Sciatic nerve (tissue), 2 donors: ENCODE measurements at places on chromosomes 6 and 20. TPM values are rescaled to one million over a fixed set of nuclear protein-coding genes. Genes with fewer than 3 reads are reported as not detected.

DNA sequence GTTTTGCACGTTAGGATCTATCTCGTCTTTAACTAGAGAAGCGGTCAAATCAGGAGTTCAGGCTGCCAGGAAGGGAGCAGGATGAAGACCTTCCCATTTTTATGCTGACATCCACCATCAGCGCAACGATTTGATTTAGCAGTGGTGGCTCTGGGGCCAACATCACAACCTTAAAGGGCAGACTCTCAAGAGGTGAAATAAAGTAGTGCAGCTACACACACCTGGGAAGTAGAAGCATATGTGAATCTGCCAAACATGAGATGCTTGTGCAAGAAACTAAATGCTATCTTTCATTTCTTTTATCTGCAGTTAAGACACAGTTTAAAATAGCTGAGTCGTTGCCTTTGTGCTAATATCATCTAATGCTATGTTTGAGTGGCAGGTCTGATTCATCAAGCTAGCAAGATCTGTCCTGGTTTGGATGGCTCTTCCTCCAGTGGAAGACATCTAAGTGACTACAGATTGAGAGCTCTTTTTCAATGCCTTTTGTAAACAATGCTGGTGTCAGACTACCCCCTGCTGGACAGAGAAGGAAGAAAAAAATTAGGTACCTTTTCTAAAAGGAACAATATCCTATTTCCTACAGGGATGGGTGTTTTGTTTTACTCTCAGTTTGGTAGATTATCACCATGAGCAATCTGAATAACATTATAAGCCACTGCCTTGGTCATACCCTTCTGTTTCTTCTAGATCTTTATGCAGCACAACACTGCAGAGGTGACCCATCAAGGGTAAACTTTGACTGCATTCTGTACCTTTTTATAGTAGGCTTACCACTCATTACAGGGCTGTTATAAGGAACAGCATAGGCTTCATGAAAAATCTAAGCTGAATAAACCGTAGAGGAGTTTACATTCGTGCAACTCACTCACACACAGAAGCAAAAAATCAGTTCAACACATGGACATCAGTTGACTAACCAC, 171.6 kb upstream of the FBXL4 start:
- DNase-seq = no peak

GRCh38 chr6:25056130-25056529, 120.4 kb upstream of the RIPOR2 start:
- no peak for DNase-seq

- DNase-seq = no peak
Observed at GRCh38 chr20:48906221-48906877, 15.2 kb upstream of the ARFGEF2 start.

TCP11 gene
- total RNA-seq = not detected

CBLN4 gene
- total RNA-seq = 14.1 TPM
